Retina (tissue), 1 donor: ENCODE measurements at places on chromosomes 1 and 21.

DNA sequence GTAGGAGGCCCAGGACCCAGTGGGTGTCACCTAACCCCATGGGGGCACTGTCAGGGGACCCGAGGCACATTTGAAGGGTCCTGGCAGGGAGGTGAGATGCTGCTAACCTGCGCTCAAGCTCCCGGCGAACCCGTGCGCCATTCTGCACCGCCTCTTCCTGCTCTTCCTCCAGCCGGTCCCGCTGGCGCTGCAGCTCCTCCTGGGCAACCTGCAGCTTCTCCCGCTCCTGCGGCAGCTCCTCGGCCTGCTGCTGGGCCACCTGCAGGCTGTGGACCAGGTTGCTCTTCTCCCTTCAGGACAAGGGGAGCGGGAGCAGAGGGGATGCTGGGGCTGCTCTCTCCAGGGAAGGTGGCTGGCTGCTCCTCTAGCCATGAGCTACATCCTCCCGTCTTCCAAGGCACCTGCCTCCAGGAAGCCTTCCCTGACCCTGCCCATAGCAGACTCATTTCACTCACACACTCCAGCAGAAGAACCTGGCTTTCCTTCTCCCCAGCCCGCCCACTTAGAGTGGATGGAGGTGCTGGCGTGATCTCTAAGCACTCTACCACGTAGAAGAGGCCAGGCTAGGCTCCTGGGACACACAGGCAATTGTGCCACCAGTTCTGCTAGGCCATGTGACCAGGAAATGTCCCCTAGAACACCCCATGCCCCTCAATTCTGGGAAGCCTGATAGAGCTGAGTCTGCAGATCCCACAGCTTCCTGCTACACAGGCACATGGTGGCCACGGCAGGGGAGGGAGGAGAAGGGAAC, 15.2 kb upstream of the NBPF1 start:
- DNase-seq: no peak

DNA sequence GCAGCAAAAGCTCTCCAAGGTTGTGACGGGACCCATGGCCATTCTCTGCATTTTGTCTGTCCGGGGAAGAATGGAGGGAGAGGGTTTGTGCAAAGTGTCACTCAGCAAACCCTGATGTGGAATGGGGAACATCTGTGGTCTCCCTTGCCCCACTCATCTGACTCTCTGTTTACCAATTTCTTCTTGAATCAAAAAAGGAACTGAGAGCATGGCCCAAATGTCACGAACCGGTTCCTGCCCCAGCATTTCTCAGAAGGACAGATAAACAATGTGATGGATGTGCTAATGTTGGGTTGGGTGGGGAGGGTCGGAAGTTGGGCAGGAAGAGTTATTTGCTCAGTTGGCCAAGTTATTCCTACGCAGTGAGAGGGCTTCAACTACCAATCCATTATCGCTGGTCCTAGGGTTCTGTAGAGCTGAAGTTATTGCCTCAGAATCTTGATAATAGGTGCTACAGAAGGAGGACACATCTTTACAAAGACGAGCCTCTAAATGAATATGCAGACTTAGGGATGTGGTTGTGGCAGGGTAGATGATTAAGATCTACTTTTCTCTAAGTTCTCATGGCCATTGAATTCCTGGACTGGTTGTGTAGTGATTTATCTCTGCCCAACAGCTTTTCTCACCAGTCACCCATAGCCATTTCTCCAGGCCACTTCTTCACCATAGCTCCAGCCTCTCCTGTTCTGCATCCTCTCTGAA, 9.6 kb upstream of the DUSP12 start:
- no peak for DNase-seq

GRCh38 chr1:162688931-162689330, 56.7 kb downstream of the DDR2 start:
- no peak for DNase-seq

DNA sequence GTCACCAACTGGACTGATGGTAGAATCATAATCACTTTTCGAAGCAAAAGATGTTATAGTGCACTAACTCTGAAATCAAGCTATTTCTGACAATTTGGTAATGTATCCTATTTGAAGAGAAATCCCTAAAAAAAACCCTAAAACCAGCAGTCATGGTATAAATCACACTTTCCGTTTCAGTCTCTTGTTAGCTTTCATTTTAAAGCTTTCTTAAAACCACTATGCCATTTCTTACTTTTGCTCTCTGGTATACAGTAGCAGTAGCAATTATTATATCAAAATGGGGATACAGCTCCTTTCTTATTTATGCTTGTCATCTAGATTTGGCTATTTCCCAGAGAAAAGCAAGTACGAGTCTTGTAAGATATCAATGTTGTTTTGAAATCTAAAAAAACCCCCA, 323.3 kb downstream of the KCTD3 start:
- DNase-seq: no peak

DNA sequence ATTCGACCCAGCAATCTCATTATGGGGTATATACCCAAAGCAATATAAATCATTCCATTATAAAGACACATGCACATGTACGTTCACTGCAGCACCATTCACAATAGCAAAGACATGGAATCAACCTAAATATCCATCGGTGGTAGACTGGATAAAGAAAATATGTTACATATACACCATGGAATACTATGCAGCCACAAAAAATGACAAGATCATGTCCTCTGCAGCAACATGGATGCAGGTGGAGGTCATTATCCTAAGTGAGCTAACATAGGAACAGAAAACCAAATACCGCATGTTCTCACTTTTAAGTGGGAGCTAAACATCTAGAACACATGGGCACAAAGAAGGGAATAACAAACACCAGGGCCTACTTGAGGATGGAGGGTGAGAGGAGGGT, 115.5 kb downstream of the PTPN14 start:
- no peak for DNase-seq

DNA sequence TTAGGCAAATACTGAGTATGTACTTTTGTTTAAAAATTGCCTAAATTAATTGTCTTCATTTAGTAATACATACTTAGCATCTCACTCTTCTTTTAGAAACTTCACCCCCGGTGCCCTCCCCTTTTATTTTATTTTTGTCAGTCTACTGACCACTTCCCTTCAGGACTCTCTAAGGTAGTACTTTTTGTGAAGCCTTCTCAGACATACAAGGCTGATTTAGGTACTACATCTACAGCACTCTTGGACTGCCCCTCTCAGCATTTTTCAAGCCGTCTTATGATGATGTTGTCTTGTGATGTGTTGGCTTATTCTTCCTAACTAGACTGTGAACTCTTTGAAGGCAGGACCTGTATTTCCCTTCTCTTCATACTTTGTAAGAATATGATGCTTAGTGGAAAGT, 24.7 kb downstream of the RPS6KC1 start:
- DNase-seq: no peak

DNA sequence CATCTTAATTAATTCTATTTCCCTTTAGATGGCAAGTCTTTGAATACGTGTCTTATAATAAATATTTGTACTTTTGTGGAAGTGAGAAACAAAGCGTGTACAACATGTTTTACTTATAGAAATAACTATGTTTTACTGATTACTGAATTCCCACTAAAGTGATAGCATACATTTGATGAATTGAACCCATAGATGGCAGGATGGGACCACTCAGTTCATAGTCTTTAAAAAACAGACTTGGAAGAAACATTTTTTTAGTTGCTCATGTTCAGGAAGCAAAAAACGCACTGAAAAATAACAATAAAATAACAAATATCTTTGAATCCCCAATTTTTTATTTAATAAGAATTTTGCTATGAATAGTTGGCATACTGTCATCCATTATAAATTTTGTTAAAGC, 507.1 kb upstream of the ZRANB2 start:
- no peak for DNase-seq

DNA sequence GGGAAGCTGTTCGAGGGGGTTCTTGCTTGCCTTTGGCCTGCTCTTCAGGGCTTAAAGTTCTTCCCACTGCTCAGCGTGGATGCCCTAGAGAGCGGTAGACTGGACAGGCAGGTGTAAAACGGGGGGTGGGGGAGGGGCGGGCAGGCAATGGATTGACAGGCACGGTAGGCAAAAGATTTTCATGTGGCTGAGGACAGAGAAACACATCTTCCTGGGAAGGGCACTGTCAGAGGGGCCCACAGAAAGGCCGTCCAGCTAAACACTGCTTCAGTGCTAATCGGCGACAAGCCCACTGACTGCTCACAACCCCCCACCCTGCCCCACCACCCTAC, 412 bp downstream of the ABCA4 start:
- no peak for DNase-seq

DNA sequence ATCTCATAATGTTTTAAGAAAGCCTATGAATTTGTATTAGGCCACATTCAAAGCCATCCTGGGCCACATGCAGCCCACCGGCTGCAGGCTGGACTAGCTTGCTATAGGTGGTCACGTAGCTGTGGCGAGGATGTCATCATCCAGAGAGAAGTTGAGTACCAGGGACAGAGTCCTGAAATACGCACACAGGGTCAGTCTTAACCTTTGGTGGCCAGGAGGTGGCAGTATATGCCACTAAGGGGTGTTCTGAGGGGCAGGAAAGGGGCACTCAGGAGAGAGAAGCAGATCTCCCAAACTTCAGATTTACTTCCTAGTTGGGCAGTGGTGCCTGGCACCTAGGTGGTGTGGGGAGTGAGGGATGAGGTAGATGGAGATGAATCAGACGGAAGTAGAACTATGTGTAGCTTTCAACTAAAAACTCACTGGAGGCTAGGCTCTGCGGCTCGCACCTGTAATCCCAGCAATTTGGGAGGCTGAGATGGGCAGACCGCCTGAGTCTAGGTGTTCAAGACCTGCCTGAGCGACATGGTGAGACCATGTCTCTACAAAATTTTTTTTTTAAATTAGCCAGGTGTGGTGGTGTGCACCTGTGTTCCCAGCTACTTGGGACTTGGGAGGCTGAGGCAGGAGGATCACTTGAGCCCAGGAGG, 16.3 kb upstream of the CDK18 start:
- DNase-seq: peak; percentile 53

- DNase-seq: no peak
Measured at GRCh38 chr1:78411707-78412106, 79.1 kb upstream of the PTGFR start.

GRCh38 chr1:11924334-11925195, 1.7 kb downstream of the KIAA2013 start:
- no peak for DNase-seq
